Stimulated activated CD4-positive, alpha-beta T cell treated with anti-CD3 and anti-CD28 coated beads, TNF-alpha, amount 100 ng/mL, for 48 hours (primary cell): ENCODE measurements at places on chromosomes 4 and X.

DNA sequence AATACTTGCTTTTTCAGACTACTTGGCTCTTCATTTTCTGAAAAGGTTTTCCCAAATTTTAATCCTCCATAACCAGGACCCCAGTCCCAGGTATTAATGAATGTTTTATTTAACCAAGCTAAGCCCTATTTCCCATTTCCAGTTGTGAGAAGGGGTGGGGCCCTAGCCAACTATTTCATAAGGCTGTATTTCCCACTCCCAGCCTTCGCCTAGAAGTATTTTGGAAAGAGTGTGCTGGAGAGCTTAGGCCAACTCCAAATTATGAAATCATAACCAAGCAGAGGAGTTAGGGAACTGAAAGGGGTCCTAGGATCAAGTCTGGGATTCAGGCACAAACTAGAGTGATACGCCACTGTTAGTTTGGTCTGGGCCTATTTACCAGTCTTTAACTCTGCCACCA lies 148.4 kb upstream of the GPC4 start:
- no peak for DNase-seq

DNA sequence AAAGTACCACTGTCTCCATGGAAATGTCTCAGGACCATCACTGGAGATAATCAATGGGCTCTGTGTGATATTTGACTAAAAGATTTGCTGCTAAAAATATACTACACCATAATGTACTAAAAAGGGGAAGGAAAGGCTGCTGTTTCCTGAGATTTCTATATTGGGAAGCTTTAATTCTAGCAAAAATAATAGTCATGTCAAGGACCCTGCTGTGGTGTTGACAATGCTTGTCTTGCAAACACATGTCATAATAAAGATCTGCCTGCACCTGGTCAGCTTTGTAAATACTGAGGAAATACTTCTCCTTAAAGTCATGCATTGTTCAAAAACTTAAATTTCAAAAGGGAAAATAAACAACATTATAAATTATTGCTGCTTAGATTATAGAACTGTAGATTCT lies 417.9 kb downstream of the GPM6A start:
- no peak for DNase-seq

GRCh38 chrX:123920105-123920785 lies 41.3 kb upstream of the STAG2 start:
- no peak for DNase-seq

GRCh38 chr4:185352741-185353140 lies 43.0 kb downstream of the LRP2BP start:
- no peak for DNase-seq

DNA sequence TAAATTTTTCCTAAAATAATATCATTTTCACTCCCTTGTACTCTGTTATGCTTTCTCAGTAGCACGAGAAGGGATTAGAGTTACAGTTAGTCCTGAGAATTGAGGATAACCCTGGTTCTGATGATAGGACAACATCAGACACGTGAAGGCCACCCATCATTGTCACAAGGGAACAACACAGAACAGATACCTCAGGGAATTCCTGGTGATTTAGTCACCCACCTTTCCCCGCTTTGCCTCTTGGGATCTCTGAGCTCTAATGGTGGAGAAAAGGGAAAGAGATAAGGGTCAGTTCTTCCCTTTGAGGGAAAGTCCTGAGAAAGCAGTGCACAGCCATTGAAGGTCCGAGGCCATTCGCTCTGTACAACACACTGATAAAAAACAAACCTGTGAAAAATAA lies 112.3 kb upstream of the GALNT7 start:
- no peak for DNase-seq
